ENCODE measurements at places on chromosomes 3 and 15.

DNA sequence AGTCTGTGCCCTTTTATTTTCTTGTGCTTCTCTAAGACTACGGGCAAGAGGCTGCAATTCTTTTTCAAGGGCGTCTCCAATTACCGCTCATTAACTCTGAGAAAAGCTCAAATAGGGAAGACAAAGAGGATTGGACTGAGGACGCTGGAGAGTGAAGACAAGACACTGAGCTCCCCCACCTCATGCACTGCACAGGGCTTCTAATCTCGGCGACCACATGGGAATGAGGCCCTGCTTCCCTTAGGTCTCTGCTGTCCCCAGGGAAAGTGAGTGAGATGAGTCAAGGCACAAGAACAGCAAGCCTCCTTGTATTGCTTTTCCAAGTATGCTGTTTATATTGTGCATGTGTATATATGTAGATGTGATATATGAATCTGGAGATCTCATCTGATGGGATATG, 392.2 kb upstream of the CFAP20DC start:
- DNase-seq, result no peak

DNA sequence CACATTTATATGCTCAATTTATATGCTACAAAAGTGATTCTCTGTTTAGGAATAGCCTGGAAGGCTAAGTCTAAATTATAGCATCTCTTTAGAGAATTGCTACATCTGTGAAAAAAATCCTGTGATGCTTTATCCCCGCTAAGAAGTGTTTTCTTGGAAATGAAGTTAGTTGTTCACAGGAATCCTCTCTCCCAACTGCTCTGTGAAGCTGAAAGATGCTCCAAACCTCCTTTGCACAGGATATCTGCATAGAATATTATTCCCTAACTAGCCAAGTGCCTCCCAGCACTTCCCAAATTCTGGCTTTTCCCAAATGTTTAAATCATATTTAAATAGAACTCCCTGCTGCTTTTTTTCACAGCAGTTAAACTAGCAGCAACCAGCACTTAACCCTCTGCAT, 132.2 kb downstream of the SRGAP3 start:
- no peak for DNase-seq

GRCh38 chr15:66292571-66293418, 573 bp upstream of the DIS3L start:
- DNase-seq, result no peak

- DNase-seq, result no peak
Observed at GRCh38 chr3:178767581-178767980, 231.3 kb downstream of the KCNMB2 start.

DNA sequence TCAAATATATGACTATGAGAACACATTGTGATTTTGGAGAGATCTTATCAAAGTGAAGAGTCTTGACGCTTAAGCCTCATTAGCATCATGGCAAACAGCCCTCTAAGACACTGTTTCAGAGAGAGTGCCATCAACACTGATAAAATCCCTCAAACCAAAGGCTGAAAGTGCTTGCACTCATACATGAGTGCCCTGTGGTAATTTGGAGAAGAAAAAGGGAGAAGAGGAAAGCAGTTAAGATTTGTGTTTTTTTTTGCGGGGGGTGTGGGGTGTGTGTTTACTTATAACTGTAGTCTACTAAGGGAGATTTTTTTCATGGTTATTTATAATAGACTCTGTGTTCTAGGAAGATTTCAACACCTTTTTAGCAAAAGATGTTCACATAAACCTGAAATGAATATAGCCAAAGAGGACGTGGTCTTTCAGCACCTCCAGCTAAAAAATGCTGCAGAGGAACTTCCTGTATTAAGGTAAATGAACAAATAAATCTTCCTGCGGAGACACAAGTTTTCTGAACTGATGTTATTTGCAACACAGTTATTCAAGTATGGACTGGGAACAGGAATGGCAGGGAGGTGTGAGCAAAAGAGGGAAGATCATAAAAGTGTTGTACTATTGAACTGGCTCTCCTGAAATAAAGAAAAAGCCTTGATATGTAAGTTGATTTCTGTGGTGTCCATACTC, 81.9 kb upstream of the TGFBR2 start:
- DNase-seq, result no peak

- DNase-seq, result no peak
Observed at GRCh38 chr15:66957431-66957720, 108.0 kb upstream of the SMAD3 start.

DNA sequence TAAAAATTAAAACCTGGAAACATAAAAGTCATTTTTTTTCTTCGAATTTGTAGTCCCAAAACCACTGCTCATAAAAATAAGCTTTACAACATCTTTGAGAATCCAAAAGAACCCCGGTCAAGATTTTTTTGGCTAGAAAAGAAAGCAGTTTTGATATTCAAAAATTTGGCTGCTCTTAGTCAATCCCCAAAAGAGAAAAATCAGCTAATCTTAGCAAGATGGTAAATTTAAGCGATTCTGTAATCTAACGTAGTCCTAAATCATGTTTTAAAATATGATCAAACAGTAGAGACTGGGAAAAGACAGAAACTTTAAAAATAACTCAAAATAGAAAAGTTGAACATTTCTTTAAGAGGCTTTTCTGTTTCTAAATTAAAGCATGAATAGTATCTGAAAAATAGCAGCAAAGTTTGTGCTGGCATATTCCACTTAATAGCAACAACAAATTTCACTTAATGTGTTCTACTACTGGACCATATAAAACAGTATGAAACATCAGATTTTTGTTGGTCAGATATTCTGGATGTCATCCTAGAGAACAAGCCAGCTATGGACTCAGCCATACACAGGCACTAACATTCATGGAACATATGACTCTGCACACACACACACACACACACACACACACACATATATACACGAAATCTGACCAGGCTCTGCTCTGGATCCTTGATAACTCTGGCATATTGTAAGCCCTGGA, 19.1 kb upstream of the NR2F2 start:
- no peak for DNase-seq

GRCh38 chr15:32656091-32656490, 14.6 kb downstream of the SCG5 start:
- DNase-seq, result no peak

DNA sequence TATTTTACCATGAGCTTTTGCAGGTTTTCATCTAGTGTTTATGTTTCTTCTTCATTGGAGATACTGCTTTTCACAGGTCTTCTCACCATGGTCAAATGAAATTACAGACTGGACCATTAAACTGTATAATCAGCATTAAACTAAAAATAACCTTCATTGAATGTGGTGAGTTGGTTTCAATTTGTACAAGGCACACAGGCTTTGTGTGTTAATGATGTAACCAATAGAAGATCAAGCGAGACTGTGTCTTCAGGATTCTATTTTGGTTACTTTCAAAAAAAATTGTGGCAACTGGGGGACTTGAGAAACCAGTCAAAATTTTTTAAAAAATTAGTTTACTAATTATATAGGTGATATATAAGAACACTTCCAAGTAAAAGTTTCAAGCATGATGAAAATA, 54.3 kb upstream of the GCSAM start:
- no peak for DNase-seq

DNA sequence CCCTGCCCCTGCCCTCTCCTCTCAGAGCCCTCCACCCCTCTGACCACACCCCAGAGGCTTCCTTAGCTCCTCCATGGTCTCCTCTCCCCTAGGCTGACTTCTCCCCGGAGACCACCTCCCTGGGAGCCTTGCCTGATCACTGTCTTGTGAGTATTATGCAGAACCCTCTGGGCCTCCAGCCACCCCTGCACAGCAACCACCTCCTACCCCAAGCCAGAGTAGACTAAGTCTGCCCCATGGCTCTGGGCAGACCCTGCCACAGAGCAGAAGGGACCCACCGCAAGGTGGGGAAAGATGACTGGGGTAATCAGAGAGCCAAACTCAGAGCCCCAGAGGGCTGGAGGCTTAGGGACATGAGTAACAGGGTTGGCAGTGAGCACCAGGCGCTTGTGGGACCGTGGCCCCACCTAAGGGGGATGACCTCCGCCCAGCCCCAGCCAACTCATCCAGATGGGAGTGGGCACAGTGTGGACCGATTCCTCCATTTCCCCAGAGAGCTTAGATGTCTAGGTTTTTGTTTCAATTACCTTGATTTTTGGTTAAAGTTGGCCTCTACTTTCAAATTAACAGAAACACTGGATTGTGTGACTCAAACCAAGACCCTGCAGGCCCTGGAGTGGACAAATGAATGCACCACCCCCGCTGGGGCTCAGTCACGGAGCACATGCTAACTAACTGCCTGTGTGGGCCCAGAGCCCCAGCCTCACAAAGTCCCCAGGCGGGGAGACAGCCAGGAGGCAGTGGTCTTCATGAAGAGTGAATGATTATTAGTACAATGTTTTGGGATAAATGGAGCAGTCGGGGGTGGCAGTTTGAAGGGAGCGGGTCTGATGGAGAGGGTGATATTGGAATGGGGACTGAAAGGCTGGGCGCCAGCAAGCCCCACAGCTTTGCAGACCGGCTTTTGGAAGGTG, 119.4 kb upstream of the PRR20G start:
- no peak for DNase-seq

- no peak for DNase-seq
Observed at GRCh38 chr15:72936691-72937679, 115.3 kb upstream of the NEO1 start.

DNA sequence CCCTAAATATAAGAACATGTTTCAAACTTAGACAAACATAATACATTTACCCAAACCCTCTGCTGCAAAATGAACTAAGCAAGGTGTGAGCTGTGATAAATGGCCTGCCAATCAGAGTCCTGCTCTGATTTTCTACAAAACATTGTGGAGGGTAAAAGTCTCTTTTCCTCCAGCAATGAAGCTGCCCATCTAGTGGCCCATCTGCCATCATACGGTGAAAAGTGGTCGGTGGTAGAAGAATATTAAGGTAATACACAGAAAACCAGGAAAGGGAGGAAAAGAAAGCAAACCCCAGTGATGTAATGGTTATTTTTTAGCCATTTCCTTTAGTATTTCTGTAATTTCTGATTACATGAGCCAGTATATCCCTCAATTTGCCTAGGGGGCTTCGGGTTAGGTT, 838.1 kb downstream of the TBL1XR1 start:
- DNase-seq, result no peak

DNA sequence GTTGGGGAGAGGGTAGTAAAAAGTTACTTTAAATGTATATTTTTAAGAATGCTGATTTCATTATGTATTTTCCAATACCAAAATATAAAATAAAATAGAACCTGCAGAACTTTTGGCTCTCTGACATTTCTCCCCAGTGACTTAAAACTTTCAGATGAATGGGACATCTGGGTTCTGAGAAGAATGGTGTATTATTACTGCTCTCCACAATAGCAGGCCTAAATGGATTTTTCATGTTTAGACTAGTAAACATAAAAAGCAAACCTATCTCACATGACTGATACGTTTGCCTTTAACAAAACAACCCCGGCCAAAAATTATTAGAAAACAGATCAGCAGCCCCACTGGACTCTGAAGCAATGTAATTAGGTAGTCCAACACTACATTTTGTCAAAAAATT, 73.8 kb downstream of the FHIT start:
- no peak for DNase-seq

GRCh38 chr15:81161160-81161673, 27.1 kb downstream of the CFAP161 start:
- no peak for DNase-seq

GRCh38 chr3:43496740-43497375, 125.0 kb downstream of the ANO10 start:
- no peak for DNase-seq

GRCh38 chr15:43749690-43750345, 3.6 kb downstream of the PDIA3 start:
- peak; percentile 36 for DNase-seq

DNA sequence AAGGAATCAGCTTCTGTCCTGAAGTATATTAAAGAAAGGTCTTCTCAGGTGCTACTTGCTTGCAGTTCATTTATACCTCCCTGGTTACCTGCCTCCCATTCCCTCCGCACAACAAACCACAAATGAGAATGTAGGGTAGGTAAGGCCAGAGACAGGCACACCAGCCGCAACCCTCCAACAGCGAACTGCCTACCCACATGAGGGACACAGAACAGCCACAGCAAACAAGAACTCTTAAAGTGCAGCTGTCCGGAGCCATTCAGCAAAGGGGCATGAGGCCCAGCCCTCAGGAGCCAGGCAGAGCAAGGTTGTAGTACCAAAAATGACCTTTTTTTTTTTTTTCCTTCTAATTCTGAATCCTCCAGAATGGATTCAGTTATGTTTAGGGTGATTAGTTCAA, 52.4 kb downstream of the SPSB4 start:
- DNase-seq, result no peak

DNA sequence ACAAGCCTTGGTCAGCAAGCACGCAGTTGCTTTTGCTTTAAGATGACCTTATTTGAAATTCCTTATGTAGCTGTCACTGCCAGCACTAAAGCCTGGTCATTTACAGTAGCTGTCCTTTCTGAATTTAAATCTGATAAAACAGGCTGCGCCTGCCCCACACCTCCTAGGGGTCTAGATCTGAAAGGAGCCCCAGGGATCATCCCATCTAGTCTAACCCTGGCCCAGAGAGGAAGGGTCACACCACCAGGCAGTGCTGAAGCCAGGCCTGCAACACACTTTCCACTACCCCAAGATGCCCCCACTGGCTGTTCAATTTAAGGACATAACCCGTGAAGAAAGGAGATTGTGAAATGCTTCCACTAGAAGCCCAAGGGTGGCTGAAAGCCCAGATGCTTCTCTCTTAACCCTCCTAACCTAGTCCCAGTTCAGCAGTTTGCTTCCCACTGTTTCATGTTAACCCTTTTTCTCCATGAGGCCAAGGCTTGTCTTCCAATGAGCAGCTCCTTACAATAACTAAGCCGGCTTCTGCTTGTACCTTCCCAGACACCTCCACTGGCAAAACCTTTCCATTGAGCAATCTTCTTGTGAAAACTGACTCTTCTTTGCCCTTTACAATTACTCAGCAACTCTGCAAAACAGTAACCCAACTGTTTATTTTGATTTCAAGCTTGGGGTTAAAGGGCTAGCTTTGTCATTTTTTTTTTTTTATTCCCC, 198.9 kb upstream of the LPP start:
- no peak for DNase-seq

DNA sequence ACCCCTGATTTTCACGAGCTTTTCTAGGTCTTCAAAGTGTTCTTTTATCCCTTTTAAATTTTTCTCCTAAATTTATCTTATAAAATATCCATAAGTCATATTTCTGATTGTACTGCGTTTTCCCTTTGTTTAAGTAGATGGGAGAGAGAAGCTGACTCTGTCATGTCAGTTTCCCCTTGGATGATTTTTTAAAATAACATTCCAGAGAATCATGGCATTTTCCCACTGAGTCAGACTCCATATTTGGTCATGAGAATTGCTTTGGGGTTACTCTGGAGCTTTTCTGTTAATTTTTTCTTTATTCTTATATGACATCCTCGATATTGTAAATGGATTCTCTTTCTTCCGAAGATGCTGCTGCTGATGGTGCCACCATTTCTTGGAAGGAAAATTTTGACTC, 28.6 kb upstream of the UMPS start:
- DNase-seq, result no peak

DNA sequence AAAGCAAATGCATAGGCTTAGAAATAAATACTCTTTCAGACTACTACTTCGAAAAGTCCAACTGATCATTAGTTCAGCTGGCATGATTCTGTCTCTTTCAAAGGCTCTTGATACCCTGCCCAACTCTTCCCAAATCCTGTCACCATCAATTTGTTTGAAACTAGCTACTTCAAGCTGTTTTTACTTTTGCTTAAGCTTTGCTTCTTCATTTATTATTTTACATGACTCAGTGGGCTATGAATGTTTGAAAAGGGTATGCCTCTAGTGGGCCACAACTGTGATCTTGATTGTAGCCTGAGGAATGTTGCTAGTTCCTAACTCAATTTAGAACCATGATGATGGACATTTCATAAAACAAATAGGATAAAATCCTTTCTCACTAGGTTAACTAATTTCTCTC, 340.8 kb downstream of the NAALADL2 start:
- no peak for DNase-seq

GRCh38 chr15:65833501-65834205, 35.6 kb upstream of the RAB11A start:
- no peak for DNase-seq
